T-helper 2 cell (primary cell): ENCODE measurements at places on chromosomes 2 and 18.

- no peak for DNase-seq
Measured at GRCh38 chr2:65043001-65043400, 13.2 kb upstream of the CEP68 start.

- DNase-seq, result no peak
Measured at GRCh38 chr18:63795606-63796005, 20.4 kb downstream of the SERPINB7 start.

- DNase-seq, result no peak
Measured at GRCh38 chr2:234392041-234392615, 104.8 kb downstream of the ARL4C start.

DNA sequence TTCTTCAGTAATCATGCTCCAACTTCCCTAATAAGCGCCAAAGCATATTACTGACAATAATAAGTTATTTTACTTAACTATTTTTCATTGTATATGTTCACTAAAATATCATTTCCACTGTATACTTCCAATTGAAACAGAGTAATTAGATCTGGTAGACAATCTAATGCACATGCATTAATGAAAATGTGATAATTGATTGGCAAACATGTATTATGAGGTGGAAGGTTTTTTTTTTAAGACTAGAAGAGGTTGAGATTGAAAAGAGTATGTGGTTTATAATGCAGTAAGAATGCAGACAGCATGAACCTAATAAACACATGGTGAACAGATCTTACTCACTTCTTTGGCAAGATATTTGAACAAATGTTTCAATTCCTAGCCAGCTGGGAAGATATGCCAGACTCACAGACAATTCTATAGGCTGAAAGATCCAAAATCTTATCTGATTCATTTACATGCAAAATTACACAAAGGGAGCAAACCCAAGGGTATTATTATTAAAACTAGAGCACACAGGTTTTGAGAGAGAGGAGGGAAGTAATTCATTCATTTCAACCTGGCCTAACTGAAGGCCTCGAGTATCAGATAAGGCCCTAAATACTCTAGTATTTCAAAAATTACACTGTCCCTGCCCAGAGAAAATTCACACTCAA, 2.8 kb downstream of the NCKAP1 start:
- no peak for DNase-seq

- no peak for DNase-seq
Measured at GRCh38 chr2:159208438-159208837, 78.1 kb downstream of the WDSUB1 start.

GRCh38 chr2:145352484-145352883, 832.6 kb upstream of the ZEB2 start:
- DNase-seq, result no peak

DNA sequence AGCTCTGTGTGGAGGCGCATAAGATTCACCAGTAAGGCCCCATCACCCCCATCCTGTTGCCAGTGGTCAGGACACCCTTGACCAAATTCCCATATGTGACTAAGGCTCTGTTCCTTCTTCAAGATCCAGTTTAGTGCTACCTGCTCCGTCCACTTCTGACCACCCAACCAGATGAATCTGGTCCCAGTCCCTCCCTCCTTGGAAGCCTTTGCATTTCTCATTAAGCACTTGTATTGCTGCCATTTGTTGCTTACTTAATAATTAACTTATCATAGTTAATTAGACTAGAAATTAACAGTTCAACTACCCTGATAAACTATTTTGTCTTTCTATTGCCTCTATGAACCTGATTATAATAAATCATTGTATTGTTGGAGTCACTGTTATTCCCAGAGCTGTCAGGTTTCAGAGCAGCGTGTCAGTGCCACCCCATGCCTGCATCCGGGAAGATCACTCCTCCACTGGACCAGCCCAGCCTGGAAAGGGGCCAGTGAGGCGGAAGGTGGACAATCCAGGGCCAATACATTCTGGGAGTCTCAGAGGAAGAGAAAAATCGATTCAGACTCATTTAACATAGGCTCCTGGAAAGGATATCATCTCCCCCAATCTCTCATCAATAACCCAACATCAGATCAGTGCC, 9.5 kb upstream of the NAT8 start:
- no peak for DNase-seq

GRCh38 chr2:100921685-100922161, 80.4 kb upstream of the RPL31 start:
- DNase-seq, result no peak

- no peak for DNase-seq
Measured at GRCh38 chr2:217228732-217229131, 368.9 kb upstream of the TNP1 start.

DNA sequence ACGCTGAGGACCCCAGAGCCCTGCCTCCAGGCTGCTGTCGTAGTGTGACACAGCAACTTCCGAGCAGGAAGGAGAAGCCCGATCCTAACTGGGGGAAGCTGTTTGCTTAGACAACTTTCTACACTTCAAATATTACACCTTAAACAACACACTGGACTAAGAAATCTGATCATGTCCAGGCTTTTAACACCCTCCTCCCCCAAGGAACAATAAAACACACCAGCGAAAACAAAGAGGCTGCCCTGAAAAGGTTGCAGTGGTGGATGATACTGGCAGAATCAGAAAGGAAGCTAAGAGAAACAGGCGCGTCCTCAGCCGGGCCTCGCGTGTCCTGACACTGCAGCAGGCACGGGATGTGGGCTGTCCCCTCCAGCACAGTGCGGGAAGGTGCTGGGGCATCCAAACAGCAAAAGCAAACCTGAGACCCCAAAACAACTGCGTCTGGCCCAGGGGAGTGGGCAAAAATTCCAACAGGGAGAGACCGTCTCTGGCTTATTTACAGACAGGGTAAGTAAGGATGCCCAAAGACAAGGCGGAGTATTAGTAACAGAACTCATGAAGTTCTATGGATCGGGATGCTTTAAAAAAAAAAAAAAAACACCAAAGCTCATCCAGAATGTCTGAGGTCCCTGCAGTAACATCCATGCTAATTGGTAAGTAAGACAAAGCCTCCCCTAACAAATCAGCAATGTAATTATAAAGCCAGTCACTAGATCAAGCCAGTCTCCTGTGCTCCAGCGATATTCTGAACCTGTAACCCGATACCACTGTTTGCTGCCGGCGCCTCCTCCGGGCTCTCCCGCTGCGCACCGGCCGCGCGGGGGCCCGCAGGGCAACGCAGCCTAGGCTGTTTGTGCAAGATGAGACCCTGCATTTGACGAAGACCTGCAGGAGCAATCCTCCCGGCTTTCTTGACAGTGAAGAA, 9.0 kb downstream of the SERTAD2 start:
- DNase-seq, result peak; percentile 49

GRCh38 chr2:88808652-88809051, 117.2 kb downstream of the RPIA start:
- DNase-seq, result no peak

- DNase-seq, result no peak
Measured at GRCh38 chr2:234874347-234875046, 77.3 kb upstream of the SH3BP4 start.

- DNase-seq, result no peak
Measured at GRCh38 chr2:74691929-74692328, 37.9 kb downstream of the SEMA4F start.

DNA sequence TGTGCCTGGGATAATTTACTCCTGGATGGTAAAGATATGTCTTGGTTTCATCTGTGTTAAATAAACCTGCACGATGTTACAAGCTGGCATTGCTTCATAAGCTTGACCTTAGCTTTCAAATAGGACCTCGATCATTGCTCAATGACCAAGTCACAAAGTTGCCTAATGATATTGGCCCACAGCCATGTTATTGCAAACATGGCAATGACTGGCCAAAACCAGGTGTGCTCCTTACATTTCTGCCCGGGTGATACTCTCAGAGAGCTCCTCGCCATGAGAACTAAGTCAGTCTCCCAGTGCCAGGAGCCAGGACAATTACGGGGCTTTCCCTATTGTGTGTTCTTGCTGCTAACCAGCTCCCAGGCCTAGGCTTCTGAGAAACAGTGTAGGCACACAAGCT, 72.5 kb upstream of the CYP1B1 start:
- no peak for DNase-seq

GRCh38 chr2:236857781-236858180, 227.9 kb upstream of the COPS8 start:
- DNase-seq, result no peak

DNA sequence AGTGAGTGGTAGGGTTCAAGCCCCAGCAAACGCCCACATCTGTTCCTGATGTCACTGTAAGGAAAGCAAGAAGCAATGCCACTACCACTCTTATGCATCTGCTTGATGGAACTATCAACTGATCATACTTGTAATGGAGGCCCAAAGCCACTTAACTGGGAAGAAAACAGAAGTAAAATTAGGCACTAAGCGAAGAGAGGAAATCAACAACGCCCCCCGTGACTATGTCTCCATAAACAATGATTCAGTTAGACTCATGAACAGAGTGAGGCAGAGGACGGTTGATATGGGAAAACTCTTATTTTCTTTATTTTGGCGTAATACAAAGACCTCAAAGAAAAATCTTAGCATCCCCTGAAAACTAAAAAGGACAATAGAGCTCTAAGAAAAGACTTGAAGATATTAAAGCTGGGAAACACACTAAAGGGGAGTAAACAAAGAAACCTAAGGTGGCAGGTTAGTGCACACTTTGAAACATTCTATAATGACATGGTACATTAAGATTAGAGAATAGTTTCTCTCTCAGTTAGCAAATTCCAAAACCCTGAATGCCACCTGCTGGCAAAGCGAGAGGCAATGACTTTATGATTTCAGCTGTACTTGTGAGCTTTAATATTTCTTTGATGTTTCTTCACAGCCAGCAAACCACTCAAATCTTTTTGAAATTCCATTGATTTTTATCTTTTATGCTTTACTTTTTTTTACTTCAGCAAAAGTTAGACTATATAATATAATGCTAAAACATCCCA, 86.5 kb downstream of the LRP2 start:
- DNase-seq, result no peak

DNA sequence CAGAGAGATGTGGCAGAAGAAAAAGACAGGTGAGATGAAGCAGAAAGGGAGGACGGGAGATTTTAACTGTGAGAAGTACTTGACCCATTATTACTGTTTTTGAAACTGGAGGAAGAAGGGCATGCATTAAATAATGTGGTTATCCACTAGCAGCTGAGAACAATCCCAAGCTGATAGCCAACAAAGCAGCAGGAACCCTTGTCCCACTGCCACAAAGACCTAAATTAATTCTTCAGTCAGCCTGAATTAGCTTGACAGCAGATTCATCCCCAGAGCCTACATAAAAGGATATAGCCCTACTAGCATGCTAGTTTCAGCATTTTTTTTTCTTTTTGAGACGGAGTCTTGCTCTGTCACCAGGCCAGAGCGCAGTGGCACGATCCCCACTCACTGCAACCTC, 19.5 kb upstream of the REG3A start:
- no peak for DNase-seq

- no peak for DNase-seq
Measured at GRCh38 chr18:80253236-80253635, 5.9 kb upstream of the PARD6G start.

DNA sequence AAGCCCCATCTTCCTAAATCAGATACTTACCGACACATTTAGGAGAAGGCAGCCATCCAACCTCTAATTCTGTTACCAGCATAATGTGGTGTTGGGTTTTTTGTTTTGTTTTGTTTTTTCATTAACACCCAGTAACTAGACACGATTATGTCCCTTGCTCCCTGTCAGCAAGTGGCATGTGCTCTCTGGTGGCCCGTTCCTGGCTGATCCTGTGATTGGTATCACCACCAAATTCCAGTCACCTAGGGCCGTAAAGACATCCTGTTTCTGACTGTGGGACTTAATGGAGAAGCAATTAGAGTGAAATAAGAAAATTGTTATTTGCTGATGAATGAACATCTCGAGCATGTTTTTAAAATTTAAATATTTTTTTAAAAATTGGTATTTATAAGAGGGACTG, 5.9 kb upstream of the DLX1 start:
- DNase-seq, result no peak

DNA sequence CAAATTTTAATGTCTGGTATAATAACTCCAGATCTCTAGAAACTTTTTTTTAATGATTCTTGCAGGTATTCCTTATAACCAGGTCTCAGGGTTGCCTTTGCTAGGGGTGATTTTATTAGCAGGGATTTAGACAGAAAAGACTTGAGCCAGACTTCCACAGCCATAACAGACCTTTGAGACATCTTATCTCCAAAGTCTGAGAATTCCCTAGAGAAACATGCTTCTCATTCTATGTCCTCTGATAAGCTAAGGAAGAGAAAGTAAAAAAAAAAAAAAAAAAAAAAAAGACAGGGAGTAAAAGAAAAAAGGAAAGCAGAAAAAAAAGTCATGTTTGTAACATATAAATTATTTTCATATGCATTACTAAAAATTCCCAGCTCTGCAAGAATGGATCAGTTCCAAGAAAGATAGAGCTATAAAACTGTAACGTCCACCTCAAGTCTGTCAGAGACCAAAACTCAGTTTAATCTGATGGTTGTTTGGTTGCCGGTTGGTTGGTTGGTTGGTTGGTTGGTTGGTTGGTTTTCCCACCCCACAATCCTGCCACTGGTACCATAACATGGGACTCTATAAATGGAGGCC, 153.8 kb downstream of the COL6A3 start:
- DNase-seq, result no peak

DNA sequence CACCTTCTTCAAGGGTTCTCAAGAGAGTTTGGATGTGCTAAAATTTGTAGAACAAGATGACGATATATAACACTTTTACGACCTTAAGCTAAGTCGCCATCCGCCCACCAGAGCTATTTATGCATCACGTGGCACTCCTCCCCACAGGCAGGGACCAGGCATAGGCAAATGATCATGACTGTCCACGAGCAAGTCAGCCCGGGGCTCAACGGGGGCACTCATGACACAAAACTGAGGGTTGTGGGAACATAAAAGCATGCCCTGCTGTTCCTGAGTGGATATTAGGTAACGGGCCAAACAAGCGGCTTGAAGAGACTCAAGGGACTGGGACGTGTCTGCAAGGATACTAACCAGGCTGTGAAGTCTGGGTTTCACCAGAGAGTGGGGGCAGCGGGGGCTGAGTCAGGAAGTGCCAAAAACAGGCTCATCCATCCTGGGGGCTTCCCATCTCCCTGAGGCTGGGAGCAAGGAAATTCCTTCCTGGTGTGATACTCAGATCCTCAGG, 58.1 kb downstream of the FAM178B start:
- DNase-seq, result no peak

- DNase-seq, result no peak
Measured at GRCh38 chr18:36162981-36163380, 24.3 kb upstream of the MOCOS start.

GRCh38 chr2:30663806-30664205, 143.4 kb downstream of the CAPN13 start:
- no peak for DNase-seq

GRCh38 chr2:8704906-8705305, 23.1 kb downstream of the ID2 start:
- no peak for DNase-seq

- peak; percentile 46 for DNase-seq
Measured at GRCh38 chr18:67199993-67200617, 316.4 kb downstream of the DSEL start.

- peak; percentile 48 for DNase-seq
Measured at GRCh38 chr2:200373231-200373630, 66.7 kb downstream of the SPATS2L start.

- DNase-seq, result no peak
Measured at GRCh38 chr2:227710986-227711385, 6.8 kb downstream of the SLC19A3 start.

GRCh38 chr2:152420363-152420762, 85.4 kb downstream of the FMNL2 start:
- DNase-seq, result no peak
